OCI-LY7 (cell line): ENCODE measurements at places on chromosomes 4 and X.

DNA sequence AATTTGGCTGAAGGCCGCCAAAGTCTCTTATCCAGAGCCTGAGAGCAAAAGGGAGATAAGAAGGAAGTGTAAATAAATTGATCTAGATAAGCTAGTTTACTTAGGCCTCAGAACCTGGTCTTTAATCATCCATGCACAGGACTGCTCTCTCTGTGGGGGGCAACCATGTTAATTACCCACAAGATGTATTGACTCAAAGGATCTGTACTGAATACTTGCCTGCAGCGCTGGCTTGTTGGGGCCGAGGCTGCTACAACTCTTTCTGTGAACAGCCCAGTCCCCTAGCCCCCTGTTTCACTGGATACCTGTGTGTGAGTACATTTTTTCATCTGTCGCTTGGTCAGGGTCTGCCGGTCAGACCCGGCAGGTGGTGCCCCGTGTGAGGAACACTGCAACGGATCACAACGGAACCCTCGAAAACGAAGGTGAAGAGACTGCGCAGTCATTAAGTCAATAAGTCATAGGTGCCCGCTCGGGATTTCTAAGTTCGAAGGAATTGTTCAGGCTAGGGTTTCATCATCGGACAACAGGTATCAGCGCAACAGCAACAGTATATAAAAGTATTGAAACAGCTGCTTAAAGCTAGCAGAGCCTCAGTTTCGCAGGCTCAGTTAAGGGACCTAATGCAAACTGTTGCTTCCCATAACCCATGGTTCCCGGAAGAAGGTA, 8.3 kb downstream of the MAGEA11 start:
- no peak for DNase-seq

GRCh38 chr4:180350901-180351300, 1892.3 kb upstream of the TENM3 start:
- DNase-seq = no peak

GRCh38 chr4:7861440-7861881, 78.2 kb downstream of the AFAP1 start:
- no peak for DNase-seq

GRCh38 chrX:115898382-115899001, 272.1 kb upstream of the AGTR2 start:
- DNase-seq = peak; percentile 29

GRCh38 chr4:105930698-105931097, 35.4 kb downstream of the NPNT start:
- DNase-seq = no peak

GRCh38 chr4:171985129-171985528, 171.9 kb downstream of the GALNTL6 start:
- DNase-seq = no peak

GRCh38 chrX:84362184-84362838, 139.9 kb downstream of the HDX start:
- DNase-seq = no peak

- DNase-seq = no peak
Observed at GRCh38 chr4:158538176-158538575, 16.5 kb downstream of the RXFP1 start.

GRCh38 chr4:69470561-69470960, 25.1 kb downstream of the UGT2B4 start:
- DNase-seq = no peak

GRCh38 chr4:55635741-55636655, at the start of gene NMU:
Gene NMU, minus strand, starts transcription at chr4:55636298. Its CDS starts 106 bp downstream, at chr4:55636192.
- DNase-seq = no peak

GRCh38 chr4:127450276-127450675, 182.5 kb upstream of the INTU start:
- no peak for DNase-seq

- DNase-seq = no peak
Observed at GRCh38 chrX:120617996-120618630, 11.7 kb downstream of the C1GALT1C1 start.

DNA sequence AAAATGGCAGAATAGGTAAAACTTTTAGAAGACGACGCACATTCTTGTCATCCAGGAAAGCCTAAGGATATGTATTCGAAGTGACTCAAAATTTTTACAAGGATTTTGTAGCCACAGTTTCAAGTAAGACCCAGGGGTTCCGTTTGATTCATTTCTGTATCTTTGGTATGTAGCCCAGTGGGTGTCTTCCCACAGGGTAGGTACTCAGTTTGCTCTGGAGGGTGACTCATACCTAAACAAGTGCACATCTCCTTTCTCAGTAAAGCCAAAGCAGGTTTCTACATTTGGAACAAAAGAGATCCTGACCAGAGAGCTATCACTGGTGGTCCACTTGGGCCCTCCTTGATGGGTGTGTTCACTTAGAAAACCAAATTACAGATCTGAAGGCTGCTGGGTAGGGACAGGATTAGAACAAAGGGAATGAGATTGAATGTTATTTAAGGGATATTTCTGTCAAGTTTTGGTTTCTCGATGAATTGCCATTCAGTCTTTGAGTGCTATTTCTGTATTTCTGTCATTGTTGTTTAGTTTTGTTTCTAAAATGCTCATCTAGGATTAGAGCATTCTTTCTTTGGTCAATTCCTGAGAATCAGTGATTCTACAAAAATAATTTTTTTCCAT, 56.1 kb downstream of the PLS3 start:
- no peak for DNase-seq

- no peak for DNase-seq
Observed at GRCh38 chrX:144730471-144730870, 516.8 kb upstream of the SPANXN1 start.

DNA sequence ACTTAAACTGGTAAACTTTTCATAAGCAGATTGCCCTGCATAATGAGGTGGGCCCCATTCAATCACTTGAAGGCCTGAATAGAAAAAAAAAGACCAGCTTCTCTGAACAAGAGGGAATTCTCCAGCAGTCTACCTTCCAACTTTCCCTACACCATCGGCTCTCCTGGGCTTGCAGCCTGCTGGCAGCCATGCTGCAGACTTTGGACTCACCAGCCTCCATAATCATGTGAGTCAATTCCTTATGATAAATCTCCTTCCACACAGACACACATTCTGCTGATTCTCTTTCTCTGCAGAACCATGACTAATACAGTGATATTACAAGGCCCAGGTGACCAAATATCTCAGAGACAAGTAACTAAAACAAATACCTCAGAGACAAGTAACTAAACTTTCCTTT, 113.8 kb upstream of the WDR17 start:
- no peak for DNase-seq

GRCh38 chr4:86894455-86894854, 2.2 kb upstream of the C4orf36 start:
- DNase-seq = no peak

- DNase-seq = no peak
Observed at GRCh38 chr4:87188932-87189331, 31.5 kb downstream of the KLHL8 start.

DNA sequence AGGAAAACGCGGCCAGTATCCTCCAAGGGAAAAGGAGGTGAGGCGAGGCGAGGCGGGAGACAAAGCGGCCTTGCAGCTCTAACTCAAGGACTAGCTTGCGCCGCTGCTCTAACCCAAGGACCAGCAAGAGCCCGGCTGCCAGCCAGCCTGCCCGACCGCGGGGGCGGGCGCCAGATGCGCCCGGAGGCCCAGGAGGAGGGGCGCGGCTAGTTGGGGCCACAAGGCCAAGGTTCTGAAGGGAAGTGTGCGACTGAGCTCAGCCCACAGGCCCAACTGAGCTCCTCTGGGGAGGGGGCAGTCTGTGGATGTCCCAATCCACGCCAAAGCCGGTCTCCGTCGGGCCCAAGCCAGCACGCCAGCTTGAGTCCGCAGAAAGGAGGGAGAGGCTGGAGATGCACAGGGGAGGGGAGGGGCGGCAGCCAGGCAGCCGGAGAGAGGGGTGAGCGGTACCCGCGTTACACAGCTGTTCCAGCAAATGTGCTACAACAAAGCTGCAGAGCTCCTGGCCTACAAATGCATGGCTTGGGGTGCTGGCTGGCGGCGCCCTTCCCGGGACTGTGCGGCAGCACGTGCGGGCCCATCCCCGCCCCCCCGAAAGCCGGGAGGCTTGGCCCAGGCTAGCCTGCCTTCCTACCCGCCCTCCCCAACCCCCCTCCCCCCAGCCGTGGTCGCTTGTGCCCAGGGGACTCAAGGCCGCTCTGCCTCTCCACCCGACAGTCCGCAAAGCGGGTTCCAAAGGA, 637 bp downstream of the AMER1 start:
- DNase-seq = peak; percentile 31

- no peak for DNase-seq
Observed at GRCh38 chr4:185227131-185227551, 17.7 kb downstream of the SNX25 start.

GRCh38 chrX:106894392-106894909, 8.7 kb downstream of the RIPPLY1 start:
- DNase-seq = peak; percentile 43
